ENCODE measurements at places on chromosomes 6 and 20. TPM values are rescaled to one million over a fixed set of nuclear protein-coding genes. Genes with fewer than 3 reads are reported as not detected.

Gene ECT2L
- not detected for total RNA-seq

Gene ANGPT4
- 0.04 TPM for total RNA-seq

Gene HLA-DMB
- total RNA-seq, result 1.4 TPM

Gene CST2
- total RNA-seq, result 1.6 TPM

Gene FRS3
- 3.0 TPM for total RNA-seq

Gene UNC93A
- not detected for total RNA-seq

Gene JARID2
- 9.7 TPM for total RNA-seq

Gene ABCF1
- total RNA-seq, result 54.3 TPM

Gene ADGB
- total RNA-seq, result not detected

Gene LST1
- total RNA-seq, result not detected

Gene BFSP1
- 4.5 TPM for total RNA-seq

Gene OR2H2
- total RNA-seq, result not detected

Gene EIF2S2
- total RNA-seq, result 91.5 TPM

Gene NFYA
- total RNA-seq, result 11.7 TPM

Gene SLC17A3
- 0.86 TPM for total RNA-seq

Gene MMP24
- 35.6 TPM for total RNA-seq

Gene UTRN
- 11.9 TPM for total RNA-seq

Gene CD24
- total RNA-seq, result 374 TPM

Gene MYT1
- 0.34 TPM for total RNA-seq

Gene NKX2-4
- total RNA-seq, result not detected

Gene SPDEF
- total RNA-seq, result 2.5 TPM

Gene GSTA2
- total RNA-seq, result not detected

Gene TRIM10
- not detected for total RNA-seq

Gene SAMD5
- 0.70 TPM for total RNA-seq

Gene NUS1
- total RNA-seq, result 25.6 TPM

Gene KCNK5
- 1.3 TPM for total RNA-seq

Gene CNPY3
- 41.4 TPM for total RNA-seq

Gene BMP6
- 14.8 TPM for total RNA-seq

Measured in A549 treated with dexamethasone at 1 μM for 4 hours (cell line).